ENCODE measurements at places on chromosomes 13 and 19. TPM values are rescaled to one million over a fixed set of nuclear protein-coding genes. Genes with fewer than 3 reads are reported as not detected.

GRCh38 chr13:78625384-78625783, 22.0 kb upstream of the POU4F1 start:
- no peak for DNase-seq

- DNase-seq: no peak
Measured at GRCh38 chr13:107295416-107296140, 727.6 kb upstream of the ARGLU1 start.

GRCh38 chr13:62110079-62110478, 694.4 kb upstream of the PCDH20 start:
- no peak for DNase-seq

DNA sequence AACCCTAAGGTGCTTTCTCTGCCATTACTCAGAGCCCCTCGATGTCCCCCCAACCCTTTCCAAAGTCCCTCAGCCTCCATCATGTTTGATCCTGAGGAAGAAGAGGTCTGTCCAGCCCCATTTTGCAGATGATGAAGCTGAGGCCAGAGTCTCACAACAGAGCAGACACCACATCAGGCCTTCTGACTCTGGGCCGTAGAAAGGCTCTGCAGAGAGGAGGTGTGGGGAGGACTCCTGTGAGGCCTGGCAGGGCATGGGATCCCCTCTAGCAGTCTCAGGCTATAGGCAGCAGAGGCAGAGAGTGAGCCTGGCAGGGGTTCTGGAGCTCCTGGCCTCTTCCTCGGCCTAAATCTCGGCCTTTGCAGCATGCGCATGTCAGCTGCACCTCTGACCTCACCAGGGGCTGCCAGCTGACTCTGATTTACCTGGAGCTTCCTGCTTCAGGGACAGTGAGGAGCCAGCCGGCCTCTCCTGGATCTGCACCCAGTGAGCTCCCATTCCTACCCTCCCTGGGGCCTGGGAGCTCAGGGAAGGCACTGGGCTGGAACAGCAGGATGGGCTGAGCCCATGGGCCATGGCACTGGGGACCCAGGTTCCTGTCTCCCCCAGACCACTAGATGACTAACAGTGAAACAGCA, 41.7 kb upstream of the VSTM2B start:
- DNase-seq: peak; percentile 16

UHRF1 gene
- 1.1 TPM for polyA plus RNA-seq

DNA sequence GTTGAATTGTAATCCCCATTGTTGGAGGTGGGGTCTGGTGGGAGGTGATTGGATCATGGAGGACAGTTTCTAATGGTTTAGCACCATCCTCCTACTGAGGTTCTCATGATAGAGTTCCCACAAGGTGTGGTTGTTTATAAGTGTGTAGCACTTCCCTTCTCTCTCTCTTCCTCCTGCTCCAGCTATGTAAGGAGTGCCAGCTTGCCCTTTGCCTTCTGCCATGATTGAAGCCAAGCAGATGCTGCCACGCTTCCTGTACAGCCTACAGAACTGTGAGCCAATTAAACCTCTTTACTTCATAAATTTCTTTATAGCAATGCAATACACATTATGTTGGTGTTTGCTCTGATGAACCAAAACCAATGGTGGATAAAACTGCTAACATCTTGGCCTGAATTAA, 238.2 kb downstream of the EFNB2 start:
- DNase-seq: no peak

DNA sequence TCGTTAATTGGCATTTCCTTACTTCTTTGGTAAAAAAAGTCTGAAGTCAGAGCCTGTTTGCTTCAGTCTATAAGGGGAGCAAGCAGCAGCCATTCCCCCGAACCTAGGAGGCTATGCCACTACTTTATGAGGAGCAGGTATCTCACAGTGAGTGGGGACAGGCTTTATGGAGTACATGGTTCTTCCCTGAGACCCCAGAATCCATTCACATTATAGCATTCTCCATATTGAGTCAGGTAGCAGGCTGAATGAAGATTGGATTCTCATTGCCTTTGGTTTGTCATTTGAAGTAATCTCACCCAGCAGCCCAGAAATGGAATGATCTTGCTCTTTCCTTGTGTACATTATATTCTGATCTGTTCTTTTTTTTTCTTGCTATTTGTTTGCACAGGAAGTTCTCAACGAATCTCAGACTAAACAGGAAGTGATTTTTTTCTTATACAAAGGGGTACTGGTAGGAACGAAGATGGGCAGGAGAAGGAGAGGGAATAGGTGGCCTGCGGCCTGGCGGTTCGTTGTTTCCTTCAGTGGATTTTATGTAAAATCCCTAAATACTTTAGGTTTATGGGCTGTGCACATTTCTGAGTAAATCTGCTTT, 74.4 kb downstream of the ARHGAP35 start:
- no peak for DNase-seq

ZFR2 gene
- polyA plus RNA-seq: not detected

OVOL3 gene
- polyA plus RNA-seq: not detected

- DNase-seq: no peak
Measured at GRCh38 chr19:45785097-45785496, 2.8 kb upstream of the DMPK start.

DNA sequence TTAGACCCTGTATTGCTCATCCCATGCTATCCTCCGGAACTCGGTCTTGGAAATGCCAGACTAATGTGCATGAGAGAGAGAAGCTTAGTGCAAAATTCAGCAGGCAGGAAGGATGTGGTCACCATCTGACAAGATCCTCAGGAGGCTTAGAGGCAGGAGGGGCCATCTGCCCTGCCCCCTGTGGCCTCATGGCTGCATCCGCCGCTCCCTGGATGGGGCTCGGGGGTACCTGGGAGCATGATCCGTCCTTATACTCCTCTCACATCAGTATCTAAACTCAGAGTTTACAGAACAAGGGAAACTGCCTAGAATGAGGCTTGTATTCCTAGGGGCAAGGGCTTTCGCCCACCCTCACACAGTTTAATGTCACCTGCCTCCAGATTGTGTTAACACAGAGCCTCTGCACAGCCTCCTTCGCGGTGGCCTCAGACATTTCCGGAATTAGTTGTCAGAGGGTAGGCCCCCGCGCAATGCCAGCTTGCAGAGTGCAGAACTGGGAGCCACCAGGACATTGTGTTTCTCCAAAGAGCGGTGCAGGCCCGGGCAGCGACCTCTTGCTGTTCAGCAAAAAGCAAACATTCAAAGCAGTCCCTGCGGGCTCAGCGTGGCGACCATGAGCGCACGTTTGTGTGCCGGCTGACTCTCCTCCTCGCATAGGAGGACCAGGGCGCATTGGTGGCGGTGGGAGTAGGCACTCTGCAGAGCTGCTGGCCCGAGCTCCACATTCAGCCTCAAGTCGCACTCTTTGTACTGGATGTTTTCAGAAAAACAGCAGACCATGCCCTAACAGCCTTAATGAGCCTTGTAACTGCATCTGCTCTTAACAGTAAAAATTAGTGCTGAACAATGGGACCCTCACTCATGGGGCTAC, 39.1 kb downstream of the GPR12 start:
- DNase-seq: peak; percentile 53

DNA sequence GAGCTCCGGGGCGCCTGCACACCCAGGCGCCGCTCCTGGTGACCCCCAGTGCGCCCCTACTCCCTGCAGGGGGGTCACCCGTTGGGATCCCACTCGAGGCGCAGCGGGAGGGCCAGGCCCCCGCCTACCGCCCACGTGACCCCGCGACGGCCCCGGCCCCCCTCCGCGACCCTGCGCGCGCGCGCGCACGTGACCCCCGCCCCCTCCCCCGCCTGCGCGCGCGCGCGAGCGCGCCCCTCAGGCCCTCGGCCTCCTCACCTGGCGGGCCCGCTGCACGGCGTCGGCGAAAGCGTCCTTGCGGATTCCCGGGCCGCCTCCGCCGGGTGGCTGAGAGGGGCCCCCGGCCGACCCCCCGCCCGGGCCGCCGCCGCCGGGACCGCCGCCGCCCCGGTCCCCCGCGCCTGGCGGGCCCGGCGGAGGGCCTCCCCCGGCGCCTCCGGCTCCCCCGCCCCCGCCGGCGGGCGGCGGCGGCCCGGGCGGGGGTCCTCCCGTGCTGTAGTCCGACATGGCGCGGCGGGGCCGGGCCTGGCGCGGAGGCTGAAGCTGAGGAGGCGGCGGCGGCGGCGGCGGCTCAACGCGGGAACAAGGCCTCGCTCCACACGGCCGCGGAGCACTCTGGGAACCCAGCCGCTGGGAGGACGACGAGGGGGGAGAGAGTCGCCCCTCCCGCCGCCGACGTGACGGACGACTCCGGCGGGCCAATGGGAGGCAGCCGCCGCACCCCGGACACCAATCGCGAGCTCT, at the start of gene KHSRP:
Gene KHSRP, minus strand, starts transcription at position 617 of the 744 bp plus-strand sequence. Its CDS starts 110 bp downstream, at position 507.
- DNase-seq: no peak

OCEL1 gene
- 26.1 TPM for polyA plus RNA-seq

GRCh38 chr13:65488606-65489005, 1741.5 kb downstream of the PCDH9 start:
- DNase-seq: no peak

GRCh38 chr13:97724450-97724849, 229.0 kb upstream of the IPO5 start:
- no peak for DNase-seq

CILP2 gene
- polyA plus RNA-seq: not detected

- no peak for DNase-seq
Measured at GRCh38 chr13:110345701-110346100, 38.6 kb downstream of the COL4A2 start.

- no peak for DNase-seq
Measured at GRCh38 chr13:93922063-93922855, 557.2 kb downstream of the DCT start.

- DNase-seq: no peak
Measured at GRCh38 chr13:98039964-98040363, 86.5 kb downstream of the IPO5 start.

GRCh38 chr13:113507505-113508345, 17.2 kb upstream of the DCUN1D2 start:
- DNase-seq: no peak

MLLT1 gene
- 34.3 TPM for polyA plus RNA-seq

- DNase-seq: no peak
Measured at GRCh38 chr13:107348471-107348870, 780.5 kb upstream of the ARGLU1 start.

DNA sequence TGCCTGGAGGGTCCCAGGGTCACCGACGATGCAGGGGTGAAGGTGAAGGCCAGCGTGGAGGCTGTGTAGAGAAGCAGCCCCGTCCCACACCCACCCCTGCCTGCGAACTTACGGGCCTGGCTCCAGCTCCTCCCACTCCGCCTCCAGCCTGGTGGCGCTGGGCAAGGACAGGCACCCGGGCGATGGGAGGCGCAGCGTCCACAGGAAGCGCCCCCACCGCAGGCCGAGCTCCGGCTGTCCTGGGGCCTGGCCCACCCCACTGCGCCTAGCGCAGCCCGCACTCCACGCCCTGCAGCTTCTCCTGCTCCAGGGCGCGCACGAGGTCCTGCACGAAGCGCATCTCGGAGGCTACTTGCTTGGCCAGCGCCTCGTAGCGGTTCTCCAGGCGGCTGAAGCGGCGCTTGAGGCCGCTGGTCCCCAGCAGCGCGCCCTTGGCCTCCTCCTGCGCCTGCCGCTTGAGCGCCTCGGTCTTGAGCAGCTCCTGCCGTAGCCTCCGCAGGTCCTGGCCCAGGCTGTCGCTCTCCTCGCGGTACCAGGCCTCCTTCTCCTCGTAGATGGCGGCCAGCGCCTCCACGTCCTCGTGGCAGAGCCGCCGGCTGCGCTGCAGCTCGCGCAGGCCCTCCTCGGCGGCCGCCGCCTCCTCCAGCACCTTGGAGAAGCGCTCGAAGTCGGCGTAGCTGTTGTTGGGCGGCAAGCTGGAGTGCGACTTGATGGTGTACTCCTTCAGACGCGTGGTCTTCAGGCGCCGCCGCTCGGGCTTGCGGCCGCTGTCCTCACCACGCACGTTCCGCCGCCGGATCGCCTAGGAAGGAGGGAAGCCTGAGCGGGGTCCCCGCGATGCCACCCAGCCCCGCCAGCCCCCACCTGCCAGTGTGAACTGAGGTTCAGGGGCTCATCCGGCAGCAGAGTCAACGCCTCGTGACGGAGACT, 11.8 kb downstream of the DAPK3 start:
- DNase-seq: no peak

GRCh38 chr13:38328699-38329098, 21.0 kb upstream of the UFM1 start:
- no peak for DNase-seq

DNA sequence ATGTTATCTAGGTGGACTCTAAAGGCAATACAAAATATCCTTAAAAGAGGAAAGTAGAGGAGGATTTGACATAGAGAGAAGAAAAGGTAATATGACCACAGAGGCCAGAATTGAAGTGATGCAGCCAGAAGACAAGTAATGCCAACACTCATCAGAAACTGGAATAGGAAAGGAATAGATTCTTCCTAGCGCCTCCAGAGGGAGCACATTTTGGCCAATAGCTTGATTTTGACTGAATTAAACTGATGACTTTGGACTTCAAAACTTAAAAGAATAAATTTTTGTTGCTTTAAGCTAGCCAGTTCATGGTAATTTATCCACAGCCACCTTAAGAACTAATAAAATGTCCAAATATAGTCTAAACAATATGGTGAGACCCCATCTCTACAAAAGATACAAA, 1921.9 kb downstream of the OLFM4 start:
- no peak for DNase-seq

DNA sequence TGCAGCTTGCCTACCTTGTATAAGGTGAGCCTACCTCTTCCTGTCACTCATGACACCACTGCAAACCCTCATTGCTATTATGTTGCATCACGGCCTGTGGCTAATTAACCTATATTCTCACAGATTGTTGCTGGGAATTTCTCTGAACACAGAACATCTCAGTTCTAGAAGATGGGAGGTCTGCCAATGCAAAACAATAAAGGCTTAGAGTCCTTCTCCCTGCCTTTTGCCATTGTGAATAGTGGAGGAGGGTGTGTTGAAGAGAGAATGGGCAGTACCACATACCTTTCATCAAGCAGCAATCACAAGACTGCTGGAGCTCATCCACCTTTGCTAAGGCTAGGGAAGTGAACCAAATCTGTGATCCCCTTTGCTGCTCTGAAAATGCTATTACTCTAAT, 34.4 kb downstream of the WDFY2 start:
- no peak for DNase-seq

DNA sequence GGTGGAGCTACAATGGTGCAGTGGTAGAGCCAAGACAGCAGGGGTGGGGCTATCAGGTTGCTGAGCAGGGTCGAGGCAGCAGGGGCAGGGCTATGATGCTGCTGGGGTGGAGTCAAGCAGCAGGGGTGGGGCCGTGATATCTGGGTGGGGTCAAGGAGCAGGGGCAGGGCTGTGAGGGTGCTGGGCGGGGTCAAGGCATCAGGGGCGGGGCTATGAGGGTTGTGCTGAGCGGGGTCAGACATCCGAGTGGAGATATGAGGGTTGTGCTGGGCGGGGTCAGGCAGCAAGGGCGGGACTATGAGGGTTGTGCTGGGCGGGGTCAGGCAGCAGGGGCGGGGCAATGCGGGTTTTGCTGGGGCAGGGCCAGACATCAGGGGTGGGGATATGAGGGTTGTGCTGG, 14.7 kb downstream of the HCN2 start:
- no peak for DNase-seq

- DNase-seq: no peak
Measured at GRCh38 chr13:40432018-40432978, 234.1 kb downstream of the FOXO1 start.

Data from aorta (tissue), 5 donors.